ENCODE measurements at places on chromosomes 2 and 18.

DNA sequence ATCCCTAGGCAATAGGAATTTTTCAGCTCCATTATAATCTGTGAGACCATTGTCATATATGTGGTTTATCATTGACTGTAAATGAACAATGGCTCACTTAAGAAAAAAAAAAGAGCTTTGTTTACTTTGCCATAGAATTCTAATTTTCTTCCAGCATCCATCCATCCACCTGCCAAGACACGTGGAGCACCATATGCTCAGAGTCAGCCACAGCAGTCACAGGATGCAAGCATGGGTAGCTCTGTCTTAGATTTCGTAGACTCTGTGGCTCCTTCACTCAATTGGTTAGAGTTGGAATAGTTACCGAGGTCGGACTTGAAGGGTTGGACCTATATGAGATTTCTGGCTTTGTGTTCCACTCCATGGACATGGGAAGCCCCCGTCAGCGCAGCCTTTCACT lies 75.6 kb downstream of the COA5 start:
- H3K27ac ChIP-seq = no peak overlapping the region
- no peaks in the 10 kb centered on the region for H3K27me3 ChIP-seq
- peaks cover 35% of the 10 kb centered on the region for H3K36me3 ChIP-seq
- H3K4me3 ChIP-seq = no peak overlapping the region
- DNase-seq = no peak

- peaks cover 21% of the 10 kb centered on the region for H3K27me3 ChIP-seq
- H3K4me1 ChIP-seq = no peaks in the 10 kb centered on the region
- no peaks in the 10 kb centered on the region for H3K36me3 ChIP-seq
- no peak overlapping the region for H3K27ac ChIP-seq
Measured at GRCh38 chr2:127145280-127145895, 38.4 kb upstream of the BIN1 start.

GRCh38 chr2:234095301-234095700 lies 44.8 kb downstream of the SPP2 start:
- no peaks in the 10 kb centered on the region for H3K36me3 ChIP-seq
- no peak overlapping the region for H3K4me3 ChIP-seq
- H3K27ac ChIP-seq = no peak overlapping the region

DNA sequence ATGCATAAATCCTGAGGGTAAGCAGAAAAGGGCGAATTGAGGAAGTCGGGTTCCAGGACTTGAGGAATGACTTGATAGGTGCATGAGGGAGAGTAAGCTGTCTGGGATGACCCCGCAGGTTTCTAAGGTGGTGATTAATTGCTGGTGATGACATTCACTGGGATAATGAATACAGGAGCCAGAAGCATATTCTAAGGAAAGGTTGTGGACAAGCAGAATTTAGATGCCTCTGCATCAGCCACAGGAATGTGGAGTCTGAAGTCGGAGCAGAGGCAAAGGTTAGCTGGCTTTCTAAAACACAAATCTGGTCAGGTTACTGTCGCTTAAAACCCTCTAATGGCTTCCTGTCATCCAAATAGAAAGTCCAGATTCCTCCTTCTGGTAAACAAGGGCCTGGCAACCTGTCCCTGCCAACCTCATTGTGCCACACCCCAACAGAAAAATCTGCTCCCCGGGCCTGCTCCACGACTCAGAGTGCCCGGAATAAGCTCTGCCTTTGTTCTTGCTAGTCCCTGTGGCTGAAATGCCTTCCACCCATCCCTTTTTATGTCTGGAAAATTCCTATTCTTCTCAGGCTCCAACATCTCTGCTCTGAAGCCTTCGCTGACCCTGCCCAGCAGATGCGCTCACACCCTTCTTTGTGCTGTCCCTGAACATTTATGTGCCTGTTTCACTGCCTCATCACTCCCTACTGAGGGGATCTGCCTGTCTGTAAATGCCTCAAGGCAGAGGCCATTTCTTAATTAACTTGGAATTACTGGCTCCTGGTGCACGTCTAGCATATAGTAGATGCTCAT lies 11.3 kb upstream of the TMEM214 start:
- H3K27ac ChIP-seq = no peak overlapping the region
- no peaks in the 10 kb centered on the region for H3K4me1 ChIP-seq
- H3K36me3 ChIP-seq = peaks cover 6% of the 10 kb centered on the region
- H3K4me3 ChIP-seq = no peak overlapping the region

DNA sequence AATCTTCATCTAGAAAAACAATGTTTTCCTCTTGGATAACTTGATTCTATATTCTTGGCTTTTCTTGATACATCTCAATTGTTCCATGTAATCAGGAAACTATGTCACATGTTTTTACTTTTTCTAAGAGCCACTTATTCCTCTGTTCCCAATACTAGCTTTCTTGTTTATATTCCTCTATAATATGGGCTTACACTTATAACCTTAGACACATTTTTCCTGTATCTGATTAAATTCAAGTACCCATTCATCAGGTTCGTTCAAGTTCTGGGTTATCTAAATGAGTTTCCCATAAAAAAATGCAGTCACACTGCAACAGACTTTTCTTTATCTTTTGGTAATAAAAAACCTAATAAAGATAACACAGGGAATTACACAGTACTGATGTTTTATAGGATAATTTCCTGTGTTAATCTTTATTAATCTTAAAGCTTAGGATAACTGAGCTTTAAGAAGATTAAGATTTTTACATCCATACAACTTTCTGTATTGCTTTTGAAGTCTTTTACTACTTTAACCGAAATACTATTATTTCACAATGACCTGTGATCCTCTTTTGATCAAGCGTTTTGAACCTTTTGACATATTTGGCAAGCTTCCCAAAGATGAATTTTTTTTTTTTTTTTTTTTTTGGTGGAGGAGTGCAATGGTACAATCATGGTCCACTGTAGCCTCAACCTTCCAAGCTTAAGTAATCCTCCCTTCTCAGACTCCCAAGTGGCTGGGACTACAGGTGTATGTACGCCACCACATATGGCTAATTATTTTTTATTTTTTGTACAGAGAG lies 44.3 kb upstream of the C2orf66 start:
- no peaks in the 10 kb centered on the region for H3K4me1 ChIP-seq
- DNase-seq = no peak
- no peaks in the 10 kb centered on the region for H3K27me3 ChIP-seq
- peaks cover 20% of the 10 kb centered on the region for H3K36me3 ChIP-seq
- H3K27ac ChIP-seq = no peak overlapping the region

DNA sequence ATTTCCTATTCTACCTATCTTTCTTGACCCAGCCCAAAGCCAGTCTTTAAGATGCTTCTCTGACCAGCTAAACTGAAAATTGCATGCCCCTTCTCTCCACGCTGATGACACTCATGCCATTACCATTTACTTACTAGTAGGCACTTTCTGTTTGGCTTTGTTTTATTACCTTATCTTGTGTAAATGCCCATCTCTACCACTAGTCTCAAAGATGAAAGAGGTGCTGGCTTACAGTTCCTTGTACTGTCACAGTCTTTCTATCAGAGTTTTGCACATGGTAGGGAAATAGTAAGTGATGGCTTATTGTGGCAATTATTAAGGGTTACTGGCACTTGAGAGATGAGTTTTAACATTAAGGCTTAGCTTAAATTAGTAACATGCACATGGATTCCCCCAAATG lies 352.1 kb downstream of the RBM43 start:
- H3K27me3 ChIP-seq = no peaks in the 10 kb centered on the region
- H3K4me3 ChIP-seq = no peak overlapping the region
- H3K27ac ChIP-seq = no peak overlapping the region
- H3K4me1 ChIP-seq = no peaks in the 10 kb centered on the region
- no peak for DNase-seq
- H3K36me3 ChIP-seq = no peaks in the 10 kb centered on the region

DNA sequence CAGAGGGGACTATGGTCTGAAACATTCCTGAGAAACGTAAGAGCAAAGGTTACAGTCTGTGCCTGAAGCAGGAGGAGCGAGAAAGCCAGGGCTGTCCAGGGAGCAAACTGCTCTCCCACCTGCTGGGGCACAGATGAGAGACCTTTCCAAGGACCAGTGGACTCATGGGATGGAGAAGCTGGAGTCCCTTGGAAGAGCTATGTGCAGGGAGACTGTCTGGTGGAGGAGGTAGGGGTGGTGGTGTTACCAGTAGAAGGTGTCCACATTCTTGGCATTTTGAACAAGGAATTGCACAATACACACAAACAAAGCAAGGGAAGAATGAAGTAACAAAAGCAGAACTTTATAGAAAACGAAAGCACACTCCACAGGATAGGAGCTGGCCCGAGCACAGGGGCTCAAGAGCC lies 97.9 kb upstream of the CYRIA start:
- H3K4me3 ChIP-seq = no peak overlapping the region
- no peaks in the 10 kb centered on the region for H3K27me3 ChIP-seq
- H3K36me3 ChIP-seq = no peaks in the 10 kb centered on the region
- no peak overlapping the region for H3K27ac ChIP-seq

DNA sequence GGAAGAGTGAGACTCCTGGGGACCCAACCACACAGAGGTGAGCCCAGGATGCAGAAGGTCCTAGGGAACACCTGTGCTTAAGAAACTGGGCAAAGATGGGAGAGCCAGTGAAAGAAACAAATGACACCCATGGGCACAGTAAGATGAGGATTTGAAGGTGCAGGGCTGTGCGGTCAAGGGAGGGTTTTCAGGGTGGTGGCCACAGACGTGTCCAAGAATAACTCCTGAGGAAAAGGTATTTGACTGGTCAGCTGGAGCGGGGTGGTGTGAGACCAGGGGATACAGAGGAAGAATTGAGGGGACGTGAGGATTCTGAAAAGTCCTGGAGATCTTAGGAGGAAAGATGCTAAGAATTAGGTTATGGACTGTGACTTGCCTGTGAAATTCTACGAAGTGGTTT lies 142.9 kb downstream of the TMEM163 start:
- H3K27me3 ChIP-seq = no peaks in the 10 kb centered on the region
- no peak overlapping the region for H3K27ac ChIP-seq
- DNase-seq = no peak
- H3K4me1 ChIP-seq = peaks cover 2% of the 10 kb centered on the region
- H3K4me3 ChIP-seq = no peak overlapping the region

- no peak for DNase-seq
- H3K4me3 ChIP-seq = no peak overlapping the region
- H3K27me3 ChIP-seq = no peaks in the 10 kb centered on the region
- no peaks in the 10 kb centered on the region for H3K4me1 ChIP-seq
Measured at GRCh38 chr2:8693157-8693821, 11.4 kb downstream of the ID2 start.

- no peak for DNase-seq
- no peaks in the 10 kb centered on the region for H3K27me3 ChIP-seq
- no peak overlapping the region for H3K4me3 ChIP-seq
- H3K27ac ChIP-seq = no peak overlapping the region
- H3K4me1 ChIP-seq = no peaks in the 10 kb centered on the region
Measured at GRCh38 chr2:235841863-235842262, 326.3 kb downstream of the GBX2 start.

DNA sequence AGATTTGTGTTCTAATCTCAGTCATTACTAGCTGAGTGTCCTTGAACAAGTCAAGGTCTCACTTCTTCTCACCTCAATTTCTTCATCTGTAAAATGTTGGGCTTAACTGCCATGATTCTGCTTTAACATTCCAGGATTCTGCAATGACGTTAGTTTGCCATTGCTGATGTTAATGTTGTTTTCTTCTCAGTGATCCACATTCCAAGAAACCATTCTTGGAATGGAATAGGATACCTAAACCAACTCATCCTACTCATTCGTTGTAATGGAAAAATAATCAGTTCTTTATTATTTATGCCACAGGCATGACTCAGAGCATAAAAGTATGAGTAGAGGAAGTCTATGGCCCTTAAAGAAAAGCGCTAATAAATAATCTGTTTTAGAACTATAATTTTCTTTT lies 140.2 kb upstream of the ETAA1 start:
- no peak for DNase-seq
- no peak overlapping the region for H3K4me3 ChIP-seq
- H3K4me1 ChIP-seq = no peaks in the 10 kb centered on the region
- no peaks in the 10 kb centered on the region for H3K27me3 ChIP-seq
- H3K36me3 ChIP-seq = no peaks in the 10 kb centered on the region
- no peak overlapping the region for H3K27ac ChIP-seq

DNA sequence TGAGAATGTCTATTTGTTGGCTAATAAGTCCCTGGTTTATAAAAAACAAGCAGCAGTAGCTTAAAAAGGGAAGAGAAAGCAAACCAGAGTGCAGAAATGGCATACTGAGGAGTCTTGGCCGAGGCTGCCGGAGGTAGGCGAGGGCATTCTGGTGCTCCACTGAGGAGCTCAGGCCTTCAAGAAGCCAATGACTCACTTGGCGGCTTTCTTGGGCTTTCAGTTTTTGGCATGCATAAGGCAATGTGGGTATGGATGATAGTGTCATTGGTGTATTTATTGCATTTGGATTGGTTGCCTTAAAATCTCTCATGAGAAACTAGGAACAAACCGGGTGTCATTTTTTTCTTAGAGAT lies 119.6 kb upstream of the ARL5A start:
- no peak overlapping the region for H3K27ac ChIP-seq
- no peaks in the 10 kb centered on the region for H3K36me3 ChIP-seq
- H3K4me3 ChIP-seq = no peak overlapping the region

DNA sequence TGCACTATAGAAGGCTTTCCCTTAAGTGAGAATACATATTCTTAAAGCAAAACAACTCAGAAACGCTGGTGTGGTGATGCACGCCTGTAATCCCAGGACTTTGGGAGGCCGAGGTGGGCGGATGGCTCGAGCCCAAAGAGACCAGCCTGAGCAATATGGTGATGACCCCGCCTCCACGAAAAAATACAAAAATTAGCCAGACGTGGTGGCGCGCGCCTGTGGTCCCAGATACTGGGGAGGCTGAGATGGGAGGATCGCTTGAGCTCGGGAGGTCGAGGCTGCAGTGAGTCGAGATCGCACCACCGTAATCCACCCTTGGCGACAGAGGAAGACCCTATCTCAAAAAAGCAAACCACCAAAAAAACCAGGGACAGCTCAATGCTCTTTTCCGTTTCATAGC lies 750 bp upstream of the CCDC150 start:
- no peak overlapping the region for H3K4me3 ChIP-seq
- DNase-seq = no peak
- no peak overlapping the region for H3K27ac ChIP-seq

GRCh38 chr18:4119127-4119648 lies 335.9 kb downstream of the DLGAP1 start:
- no peak overlapping the region for H3K4me3 ChIP-seq
- H3K27ac ChIP-seq = no peak overlapping the region
- no peak for DNase-seq
- no peaks in the 10 kb centered on the region for H3K36me3 ChIP-seq
- no peaks in the 10 kb centered on the region for H3K27me3 ChIP-seq
- no peaks in the 10 kb centered on the region for H3K4me1 ChIP-seq

DNA sequence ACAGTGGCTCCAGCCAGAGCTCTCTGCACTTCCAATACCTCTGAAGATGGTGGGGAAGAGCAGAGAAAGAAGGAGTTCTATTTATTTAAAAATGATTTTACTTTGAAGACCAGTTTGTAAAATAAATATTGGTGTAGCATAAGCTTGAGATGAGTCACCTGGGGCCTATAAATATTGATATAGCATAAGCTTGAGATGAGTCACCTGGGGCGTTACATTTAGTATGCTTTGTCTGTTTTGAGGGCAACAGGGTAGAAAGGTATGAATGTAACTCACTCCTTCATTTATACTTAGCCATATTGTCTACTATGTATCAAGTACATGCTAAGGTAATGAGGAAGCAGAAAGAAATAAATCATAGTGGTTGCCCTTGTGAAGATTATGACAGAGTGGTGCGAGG lies 7.7 kb upstream of the SULT1C4 start:
- no peak overlapping the region for H3K4me3 ChIP-seq
- no peaks in the 10 kb centered on the region for H3K4me1 ChIP-seq
- H3K36me3 ChIP-seq = no peaks in the 10 kb centered on the region
- DNase-seq = no peak
- H3K27me3 ChIP-seq = peaks cover 3% of the 10 kb centered on the region

- no peaks in the 10 kb centered on the region for H3K4me1 ChIP-seq
- no peak overlapping the region for H3K27ac ChIP-seq
- DNase-seq = no peak
- H3K4me3 ChIP-seq = no peak overlapping the region
- H3K27me3 ChIP-seq = peaks cover 4% of the 10 kb centered on the region
Measured at GRCh38 chr2:204407204-204408014, 137.9 kb upstream of the PARD3B start.

Data from DND-41 (cell line).